Mesenteric fat pad (tissue), 1 donor: ENCODE measurements at places on chromosomes 7 and 10. TPM values are rescaled to one million over a fixed set of nuclear protein-coding genes. Genes with fewer than 3 reads are reported as not detected.

Gene GBX1
- not detected for total RNA-seq

Gene CTBP2
- total RNA-seq, result 56.5 TPM

Gene ZNF735
- not detected for total RNA-seq

DNA sequence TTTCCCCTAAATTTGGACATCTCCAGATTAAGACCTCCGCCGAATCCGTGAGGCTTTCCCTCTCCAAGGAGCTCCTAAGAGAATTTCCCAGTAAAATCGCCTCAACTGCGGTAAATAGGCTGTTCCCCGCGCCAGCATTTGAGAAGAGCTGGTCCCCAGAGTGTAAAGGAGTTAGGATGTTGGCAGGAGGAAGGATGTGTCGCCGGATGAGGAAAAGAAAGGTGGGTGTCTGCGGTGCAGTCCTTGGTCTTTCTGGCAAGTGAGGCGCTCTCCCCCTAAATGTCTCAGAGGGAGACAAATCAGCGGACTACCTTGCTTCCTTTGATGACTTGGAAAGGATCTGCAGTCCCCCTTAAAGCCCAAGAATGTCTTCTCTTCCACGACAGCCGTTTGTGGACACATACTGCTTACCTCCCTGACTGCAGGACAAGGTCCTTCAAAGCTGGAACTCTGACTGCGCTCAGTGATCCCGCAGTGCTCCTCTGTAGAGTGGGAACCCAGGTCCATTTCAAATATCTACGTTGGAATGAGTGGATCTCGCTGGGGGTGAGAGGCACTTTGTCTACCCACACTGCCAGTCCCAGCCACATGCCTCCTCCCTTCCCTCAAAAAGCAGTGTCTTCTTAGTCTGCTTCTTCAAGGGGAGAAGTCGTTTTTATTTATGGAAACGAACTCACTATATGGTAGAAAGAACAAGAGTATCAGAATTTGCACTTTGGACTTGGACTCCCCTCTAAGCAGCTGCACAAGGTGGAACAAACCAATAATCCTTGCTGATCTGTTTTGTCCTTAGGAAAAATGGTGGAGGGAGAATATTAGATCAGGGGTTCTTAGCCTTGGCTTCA lies 1.1 kb upstream of the DLG5 start:
- no peak for DNase-seq

DNA sequence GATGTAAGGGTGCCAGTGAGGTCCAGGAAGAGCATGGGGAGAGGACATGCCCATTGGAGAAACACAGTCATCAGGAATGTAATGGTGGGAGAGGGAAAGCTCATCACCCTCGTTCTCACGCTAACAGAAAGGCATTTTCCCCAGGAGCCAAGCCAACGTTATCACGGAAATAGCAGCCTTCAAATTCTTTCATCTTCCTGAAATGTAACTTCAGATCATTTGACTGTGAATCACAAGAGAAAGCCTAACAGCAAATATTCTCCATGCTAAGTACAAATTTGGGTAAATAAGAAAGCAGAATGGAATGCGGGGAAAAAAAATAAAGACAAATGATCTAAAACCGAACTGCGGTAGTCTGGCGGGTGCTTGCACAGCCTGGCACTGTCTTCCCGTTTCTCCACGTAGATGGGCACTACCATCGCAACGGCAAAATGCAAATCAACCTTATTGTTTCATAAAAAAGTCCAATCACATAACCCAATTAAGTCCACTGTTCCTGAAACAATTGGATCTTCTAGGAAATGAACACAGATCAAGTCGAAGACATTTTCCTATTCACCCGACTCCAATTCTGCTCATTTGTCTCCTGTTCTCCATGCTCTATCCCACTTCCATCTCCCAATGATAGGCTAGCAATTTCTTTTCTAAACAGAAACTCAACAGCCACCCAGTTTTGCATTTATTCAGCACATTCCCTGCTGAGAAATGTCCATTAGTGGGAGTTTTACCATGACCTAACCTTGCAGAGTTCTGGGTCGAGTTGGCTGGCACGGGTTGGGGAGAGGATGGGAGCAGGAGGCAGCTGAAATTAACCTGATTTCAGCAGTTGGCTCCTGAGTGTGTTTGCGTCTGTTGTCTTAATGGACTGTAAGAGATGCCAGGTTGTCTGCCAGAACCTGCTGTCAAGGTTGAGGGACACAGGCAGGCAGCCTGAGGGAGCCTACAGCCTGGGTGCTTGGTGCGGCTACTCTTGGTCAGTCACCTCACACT lies 74.6 kb upstream of the FRMD4A start:
- no peak for DNase-seq

DNA sequence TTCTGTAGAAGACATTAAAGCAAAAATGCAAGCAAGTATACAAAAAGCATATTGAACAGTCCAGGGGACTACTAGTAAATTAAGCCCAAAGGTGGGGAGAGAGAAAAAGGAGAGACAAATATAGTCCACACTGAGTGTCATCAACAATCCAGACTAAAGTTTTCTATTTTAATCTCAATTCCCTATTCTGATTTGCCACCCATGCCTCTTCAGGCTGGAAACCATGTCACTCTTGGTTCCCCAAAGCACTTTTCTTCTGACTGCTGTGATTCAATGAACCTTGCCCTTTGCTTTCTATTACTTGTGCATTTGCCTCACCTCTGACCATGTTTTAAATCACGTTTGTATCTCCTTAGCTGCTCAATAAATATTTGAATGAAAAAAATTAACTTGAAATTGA lies 95.3 kb upstream of the AOAH start:
- DNase-seq, result no peak

DNA sequence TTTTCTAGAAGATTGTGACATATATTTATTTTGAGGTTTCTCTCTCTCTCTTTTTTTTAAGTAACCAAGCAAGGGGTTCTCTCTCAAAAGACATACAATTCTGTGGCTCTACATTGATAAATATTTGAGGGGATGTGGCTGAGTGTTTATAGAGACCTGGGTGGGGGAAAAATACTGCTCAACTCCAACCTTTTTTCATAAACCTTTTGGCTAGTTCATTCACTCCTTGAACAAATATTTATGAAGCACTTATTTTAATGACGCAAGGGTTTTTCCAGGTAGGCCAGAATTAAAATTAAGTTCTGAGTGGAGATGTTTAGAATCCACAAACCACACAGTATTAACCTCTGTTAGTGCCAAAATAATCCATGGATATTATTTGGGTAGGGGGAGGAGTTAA lies 100.2 kb downstream of the PTPRE start:
- no peak for DNase-seq

DNA sequence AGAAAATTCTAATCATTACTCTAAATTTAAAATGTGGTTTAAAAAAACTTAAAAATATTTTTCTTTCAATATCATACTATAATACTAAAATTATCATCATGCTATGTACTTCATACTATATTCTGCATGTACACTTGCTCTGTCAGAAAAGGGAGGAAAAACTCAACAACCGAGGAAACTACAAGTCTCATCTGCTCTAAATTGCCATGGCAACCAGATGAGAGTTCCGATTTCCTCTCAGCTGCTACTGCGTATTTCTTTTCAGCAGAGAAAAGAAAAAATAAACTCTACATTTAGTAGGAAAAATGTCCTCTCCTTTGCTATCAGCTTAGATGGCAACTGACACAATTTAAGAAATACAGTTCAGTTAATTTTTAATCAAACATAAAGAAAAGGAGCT lies 178.9 kb downstream of the SRPK2 start:
- no peak for DNase-seq

- no peak for DNase-seq
Measured at GRCh38 chr7:1535701-1536454, 5.4 kb downstream of the MAFK start.

DNA sequence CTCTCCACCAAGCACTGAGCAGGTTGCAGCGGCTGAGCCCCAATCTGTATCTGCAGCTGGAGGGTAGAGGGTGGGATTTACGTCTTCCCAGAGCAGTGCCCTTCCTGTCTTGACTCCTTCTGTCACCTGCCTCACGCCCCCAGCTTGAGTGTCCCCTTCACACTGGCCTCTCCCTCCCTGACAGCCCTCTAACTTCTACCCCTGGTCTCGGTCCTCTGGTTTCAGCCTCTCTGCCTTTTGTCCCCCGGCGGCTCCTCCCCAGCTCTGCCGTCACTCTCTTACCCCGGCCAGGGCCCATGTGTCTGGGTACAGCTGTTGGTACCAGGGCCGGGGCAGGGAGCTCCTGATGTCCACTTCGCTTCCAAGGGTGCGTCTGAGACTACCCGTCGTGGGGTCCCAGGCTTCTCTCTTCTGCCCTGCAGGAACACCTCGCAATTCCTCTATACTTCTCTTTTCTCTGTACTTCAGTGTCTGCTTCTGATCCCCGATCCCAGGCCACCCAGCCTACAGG lies 654 bp downstream of the MUC3A start:
- DNase-seq, result no peak

GRCh38 chr10:67520924-67521520 lies 175.0 kb downstream of the CTNNA3 start:
- DNase-seq, result no peak

DNA sequence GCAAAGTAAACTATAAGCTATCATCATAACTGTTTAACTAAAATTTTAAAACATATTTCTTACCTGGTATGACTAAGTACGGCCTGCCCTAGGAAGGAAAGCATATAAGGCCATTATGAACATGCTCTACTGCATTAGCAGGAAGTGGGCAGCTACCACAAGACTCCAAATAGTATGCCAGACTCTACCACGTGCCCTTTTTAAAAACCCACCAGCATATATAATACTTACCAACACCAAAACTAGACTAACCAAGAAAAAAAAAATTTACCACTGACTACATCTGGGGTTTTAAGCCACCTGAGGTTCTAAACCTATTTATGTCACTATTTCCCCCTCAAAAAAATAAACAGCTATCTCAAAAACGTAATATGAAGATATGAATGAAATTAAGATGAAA lies 30.1 kb downstream of the NUDCD3 start:
- DNase-seq, result no peak

DNA sequence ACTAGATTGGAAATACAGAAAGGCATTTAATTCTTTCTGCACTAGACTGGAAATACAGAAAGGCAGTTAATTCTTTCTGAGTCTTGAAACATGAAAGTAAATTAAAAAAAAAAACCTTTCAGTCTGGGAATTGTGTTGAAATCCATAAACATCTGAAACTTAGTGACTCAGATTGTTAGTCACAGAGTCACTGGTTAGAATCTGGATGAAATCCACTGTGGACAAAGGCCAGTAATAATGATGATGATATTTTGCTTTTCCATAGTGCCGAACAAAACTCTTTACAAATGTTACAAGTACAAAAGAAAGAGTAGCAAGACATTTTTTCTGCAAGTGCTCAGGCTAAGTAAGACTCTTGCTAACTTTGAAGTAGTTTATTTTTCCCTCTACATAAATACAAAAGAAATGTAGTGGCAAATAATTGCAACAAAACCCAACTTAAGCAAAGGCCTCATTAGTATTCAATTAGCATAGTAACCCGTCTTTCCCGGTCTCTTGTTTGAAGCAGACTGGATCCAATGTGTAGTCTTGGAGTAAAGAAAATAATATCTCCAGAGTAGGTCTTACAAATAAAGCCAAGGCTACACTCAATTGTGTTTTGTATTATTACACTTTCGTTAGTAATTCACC lies 5.8 kb upstream of the PRTFDC1 start:
- DNase-seq, result no peak

DNA sequence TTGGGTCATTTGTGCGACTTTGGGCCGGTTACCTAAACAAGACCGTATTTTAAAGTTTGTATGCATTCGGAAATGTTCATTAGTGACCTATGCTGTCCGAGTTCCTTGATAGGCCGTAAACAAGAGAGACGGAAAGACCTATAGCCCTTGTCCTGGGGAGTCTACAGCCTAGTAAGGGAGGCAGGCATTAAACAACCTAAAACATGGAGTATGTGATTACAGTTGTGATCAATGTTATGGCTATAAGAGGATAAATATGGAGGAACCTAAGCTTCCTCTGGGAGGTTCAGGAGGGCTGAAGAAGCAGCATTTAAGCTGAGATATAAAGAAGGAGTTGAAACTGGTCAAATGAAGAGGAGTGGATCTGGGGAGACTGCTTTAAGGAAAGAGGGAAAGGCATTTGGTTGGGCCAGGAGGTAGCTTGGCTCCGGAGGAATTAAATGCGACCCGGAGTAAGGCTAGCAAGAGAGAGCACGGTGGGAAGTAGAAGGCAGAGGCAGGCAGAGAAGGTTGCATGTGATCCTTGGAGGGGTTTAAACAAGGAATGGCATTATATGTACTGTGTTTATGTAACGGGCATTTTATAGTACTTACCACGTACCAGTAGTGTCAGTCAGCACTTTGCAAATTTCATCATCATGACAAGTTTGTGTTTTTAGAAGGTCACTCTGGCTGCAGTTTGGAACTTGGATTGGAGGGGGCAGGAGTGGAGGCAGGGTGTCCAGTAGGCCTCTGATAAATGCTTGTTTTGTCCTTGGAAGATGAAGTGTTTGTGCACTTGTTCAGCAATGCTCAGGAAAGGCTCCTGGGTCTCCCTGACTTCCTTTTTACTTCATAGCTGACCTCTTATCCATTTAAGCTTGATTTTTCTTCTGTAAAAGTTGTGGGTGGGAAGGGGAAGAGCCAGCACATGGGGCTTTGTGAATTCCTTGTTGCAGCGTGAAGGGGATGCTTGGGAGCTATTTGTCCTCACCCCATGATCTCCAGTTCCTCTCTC lies 1.0 kb upstream of the AVPI1 start:
- no peak for DNase-seq

DNA sequence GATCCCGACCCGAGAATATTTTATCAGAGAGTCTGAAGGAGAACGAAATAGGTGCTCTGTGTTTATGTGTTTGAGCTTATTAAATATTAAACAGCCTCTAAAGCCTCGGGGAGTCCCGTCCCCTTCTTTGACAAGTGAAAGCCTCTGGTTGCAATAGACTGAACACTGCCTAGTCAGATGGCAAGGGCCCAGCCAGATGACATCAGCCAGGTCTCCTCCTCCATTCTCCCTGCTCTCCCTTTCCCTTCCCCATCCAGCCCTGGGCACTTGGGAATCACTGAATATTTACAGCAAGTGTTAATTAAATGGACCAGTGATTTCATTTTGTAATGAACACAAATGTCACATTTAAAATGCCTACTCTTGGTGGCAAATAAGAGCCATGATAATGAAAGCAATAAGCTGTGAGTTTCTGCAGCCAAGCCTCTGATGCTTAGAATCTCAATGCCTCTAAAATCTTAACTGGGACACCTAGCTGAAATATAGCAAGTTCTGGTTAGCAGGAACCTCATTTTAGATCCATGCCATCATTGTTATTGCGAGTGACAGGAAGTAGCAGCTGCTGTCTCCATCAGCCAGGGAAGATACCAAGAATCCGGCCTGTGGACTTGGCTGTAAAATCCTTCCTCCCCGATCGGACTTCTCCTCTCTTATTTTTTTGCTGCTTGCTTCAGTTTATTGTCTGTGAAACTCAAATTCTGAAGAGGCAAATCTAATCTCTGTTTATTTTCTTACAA lies 202.1 kb downstream of the PRPF18 start:
- DNase-seq, result no peak

- peak; percentile 82 for DNase-seq
Measured at GRCh38 chr7:711922-712380, 14.5 kb upstream of the DNAAF5 start.

DNA sequence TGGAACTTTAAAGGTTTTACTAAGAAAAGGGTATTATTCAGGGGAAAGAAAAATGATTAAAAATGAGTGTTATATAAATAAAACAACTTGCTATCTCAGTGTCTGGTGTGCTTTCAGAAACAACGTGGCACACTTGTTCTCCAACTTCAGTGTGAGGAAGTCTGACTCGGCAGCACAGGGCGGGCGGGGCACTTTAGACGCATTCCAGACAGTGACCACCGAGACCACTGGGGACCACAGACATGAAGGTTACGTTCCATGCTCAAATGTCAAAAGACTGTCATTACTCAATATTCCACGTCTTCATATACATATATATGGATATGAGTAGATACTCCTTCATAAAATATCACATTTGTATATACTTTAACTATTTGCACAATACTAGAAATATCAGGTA lies 87.0 kb downstream of the LARP4B start:
- DNase-seq, result no peak
